ENCODE measurements at places on chromosomes 7 and 10.

- no peak for DNase-seq
Measured at GRCh38 chr7:27651702-27652101, 11.0 kb downstream of the HIBADH start.

- no peak for DNase-seq
Measured at GRCh38 chr7:118590107-118590506, 365.6 kb downstream of the ANKRD7 start.

- no peak for DNase-seq
Measured at GRCh38 chr10:118908557-118909256, 120.8 kb upstream of the NANOS1 start.

GRCh38 chr10:124380256-124380995, 38.3 kb downstream of the OAT start:
- DNase-seq: no peak

DNA sequence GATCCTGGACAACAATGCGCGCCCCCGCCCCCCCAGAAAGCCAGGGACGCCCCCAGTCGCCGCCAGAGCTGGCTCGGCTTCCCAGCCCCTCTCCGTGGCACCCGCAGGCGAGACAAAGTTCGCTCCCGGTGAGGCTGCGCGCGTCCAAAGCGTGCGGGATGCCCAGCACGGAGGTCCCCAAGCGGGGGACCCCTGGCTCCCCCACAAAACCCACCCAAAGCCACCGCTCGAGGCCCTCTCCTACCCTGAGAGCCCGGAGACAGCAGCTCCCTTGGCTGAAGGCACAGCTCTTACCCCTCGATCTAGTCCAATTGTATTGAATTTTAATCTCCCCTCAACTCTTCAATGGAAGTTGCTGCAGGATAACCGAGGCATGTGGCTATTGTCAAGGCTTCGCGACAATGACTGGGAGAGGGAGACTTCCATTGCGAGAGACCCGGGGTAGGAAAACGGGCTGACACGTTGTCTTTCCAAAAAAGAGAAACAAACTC, 305.3 kb downstream of the PRPF18 start:
- no peak for DNase-seq

DNA sequence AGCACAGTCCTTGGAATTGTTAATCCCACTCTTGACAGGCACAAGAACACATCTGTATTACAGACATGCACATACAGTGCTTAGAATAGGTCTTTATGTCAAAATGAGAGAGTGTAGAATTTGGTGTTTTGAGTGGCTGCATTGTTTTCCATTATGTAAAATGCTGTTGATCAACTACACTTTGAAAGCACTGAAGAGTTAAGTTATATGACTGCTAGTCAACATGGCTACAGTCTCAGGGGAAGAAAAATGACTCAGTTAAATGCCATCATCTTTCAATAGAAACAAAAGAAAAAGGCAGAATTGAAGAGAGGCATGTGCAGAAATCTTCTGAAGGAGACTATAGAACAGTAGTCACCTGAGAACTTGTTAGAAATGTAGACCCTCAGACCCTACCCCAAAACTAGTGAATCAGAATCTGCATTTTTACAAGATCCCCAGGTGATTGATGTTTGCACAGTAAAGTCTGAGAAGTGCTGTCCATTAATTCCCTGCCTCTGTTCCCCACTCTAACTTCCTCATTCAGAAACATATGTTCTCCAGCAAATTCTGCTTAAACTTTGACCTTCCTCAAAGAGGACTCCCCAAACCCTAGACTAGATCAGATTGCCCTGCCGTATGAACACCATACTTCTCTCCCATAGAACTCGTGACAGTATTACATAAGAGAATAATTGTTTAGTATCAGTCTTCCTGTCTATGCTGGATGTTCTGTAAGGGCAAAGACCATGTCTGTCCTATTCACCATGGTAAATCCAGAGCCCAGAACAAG, 16.0 kb downstream of the SND1 start:
- no peak for DNase-seq

- no peak for DNase-seq
Measured at GRCh38 chr7:142352543-142352942, 94.7 kb upstream of the PRSS58 start.

DNA sequence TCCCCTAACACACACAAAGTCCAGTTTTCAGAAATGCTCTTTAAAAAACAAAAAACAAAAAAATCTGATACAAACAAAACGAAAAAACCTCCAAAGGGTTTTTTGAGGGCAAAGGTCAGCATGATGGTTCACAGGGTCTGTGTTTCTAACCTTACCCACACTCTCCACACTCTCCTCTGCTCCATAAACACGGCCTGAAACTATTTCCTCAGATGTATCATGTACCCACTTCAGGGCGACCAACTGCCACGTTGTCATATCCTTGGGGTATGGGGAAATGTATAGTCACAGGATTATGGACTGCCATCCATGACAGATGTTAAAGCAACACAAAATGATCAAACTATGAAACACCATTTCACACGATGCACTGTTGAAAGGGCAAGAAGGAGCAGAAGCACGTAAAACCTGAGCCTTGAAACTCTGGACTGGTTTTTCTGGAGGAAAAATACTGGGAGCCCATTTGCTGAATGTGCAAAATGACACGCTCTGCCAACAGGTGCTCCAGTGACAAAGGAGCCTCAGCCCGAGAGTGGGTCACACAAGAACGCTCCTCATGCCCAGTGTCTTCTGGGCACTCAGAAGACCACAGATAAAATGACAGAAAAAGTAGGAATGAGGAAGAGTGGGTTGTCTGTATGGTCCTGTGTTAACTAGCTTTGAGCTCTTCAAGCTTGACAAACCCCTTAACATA, 15.8 kb downstream of the NAPEPLD start:
- no peak for DNase-seq

DNA sequence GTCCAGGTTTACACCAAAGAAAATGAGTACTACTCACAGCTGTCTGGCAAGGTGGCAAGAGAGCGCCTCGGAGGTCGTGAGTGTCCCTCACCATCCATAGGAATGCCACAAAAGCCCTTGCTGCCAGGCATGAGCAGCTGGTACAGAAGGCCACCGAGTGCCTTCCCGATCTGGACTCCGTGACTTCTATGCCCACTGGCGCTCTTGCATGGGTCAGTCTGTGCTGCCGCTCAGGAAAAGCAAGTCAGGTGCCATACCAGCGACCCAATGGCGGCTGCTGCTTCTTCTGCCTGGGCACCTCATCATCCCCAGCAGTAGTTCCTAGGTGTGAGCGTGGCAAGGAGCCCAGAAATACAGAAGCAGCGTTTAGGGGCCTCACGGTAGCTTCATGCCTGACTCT, 11.7 kb downstream of the TBXAS1 start:
- DNase-seq: no peak

DNA sequence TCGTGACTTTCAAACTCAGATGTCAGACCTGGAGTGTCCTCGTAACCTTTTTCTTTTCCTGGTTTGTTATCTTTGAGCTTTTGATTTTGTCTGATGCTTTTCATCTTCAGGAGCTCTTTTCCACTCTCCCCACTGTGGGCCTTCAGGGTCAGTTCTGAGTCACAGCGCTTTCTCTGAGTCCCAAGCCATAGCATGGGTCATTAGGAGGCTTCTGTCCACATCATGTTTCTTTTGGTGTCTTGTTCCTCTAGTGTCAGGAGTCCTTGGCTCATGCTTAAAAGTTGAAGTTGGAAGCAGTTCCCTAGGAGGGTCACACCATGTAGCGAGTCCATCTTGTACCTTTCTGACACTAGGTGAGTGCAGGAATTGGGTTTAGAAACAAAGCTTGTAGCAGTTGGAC, 40.3 kb downstream of the DAGLB start:
- no peak for DNase-seq

GRCh38 chr7:124722292-124722691, 43.3 kb downstream of the GPR37 start:
- DNase-seq: no peak

GRCh38 chr10:103896225-103896624, 21.8 kb downstream of the STN1 start:
- DNase-seq: no peak

DNA sequence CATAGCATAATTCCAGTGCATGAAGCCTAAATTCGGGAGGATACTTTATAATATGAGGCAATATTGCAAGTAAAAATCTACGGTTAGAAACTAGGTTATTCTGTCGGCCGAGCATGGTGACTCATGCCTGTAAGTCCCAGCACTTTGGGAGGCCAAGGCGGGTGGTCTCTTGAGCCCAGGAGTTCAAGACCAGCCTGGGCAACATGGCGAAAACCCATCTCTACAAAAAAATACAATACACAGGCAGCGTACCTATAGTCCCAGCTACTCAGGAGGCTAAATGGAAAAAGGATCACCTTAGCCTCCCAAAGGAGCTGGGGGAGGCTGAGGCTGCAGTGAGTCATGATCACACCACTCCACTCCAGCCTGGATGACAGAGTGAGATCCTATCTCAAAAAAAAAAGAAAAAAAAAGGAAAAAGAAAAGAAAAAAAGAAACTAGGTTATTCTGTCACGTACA, 14.2 kb downstream of the SKAP2 start:
- no peak for DNase-seq

DNA sequence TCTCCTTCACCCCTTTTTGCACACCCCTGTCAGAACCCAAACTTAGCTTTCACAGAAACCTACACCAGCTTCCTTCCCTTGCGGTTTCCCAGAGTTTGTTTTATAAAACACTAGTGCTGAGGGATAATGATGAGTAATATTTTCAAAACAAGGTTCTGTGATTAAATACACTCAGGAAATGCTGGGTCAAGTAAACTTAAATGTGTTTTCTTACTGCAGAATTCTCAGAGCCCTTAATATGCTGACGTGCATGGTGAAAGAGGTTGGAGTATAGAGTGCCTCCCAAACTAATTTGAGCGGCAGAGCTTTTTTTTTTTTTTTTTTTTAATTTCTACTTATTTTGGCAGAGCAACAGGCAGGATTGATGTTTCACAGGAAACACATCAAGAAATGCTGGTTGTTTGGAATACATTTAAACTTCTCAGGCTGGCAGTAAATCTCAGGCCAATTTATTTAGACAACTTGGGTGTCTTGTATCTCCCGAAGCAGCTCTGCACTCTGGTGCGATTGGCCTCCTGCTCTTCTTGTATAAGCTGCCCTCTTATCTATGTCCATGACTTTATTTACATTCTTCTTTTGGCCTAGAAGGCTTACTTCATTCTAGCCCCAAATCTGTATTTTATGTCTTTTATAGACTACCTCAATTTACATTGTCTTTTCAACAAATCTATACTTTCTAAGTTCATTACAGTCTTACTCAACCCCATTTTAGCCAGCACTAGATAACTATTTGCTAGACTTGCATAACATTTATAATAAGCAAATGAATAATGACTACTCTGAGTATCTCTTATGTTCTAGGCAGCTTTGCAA, 165.4 kb downstream of the BMPER start:
- no peak for DNase-seq
